GDM1 (cell line): ENCODE measurements at places on chromosomes 1 and 21.

DNA sequence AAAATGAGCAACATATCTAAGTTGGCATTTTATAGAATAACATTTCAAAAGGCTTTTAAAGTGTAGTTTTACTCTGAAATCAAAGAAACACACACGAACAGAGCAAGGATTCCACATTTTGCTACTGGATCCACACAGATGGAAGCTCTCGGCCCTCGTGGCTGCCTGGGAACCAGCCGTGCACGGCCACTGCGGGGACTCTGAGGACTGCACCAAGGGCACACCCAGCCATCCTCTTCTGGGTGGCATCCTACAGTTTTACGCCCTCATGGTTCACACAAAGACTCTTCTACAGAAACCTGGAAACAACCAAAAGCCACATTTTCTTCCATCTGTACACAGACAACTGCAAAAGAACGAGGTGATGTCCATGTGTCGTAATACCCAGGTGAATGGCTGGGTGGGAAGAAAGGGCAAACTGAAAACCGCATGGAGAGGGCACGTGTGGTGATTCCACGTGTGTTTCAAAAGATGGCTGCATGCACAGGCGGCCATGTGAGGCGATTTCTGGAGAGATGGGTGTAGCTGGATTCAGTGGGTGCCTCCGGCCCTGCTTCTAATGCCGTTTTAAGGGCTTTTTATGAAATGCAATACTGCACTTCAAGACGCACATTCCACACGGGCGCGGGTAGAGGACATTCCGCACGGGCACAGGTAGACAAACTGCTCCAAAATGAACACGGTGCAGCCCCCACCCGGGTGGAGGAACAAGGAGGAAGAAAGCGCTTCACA, 8.1 kb downstream of the POFUT2 start:
- DNase-seq: no peak

DNA sequence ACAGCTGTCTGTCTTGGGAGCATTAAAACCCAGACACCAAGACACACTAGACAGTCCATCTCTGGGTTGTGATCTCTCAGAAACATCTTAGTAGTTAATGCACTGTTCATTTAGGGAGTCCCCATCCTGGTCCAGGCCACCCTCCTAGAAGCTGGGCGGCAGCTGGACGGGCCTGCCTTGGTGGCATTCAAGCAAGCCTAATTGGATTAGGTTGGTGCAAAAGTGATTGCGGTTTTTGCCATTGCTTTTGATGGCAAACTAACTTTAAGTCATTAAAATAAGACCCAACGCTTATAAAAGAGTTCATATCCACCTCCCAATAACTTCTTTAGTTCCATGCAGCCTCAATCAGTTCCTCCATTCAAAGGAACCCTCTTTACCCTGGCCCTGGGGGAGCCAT, 21.7 kb downstream of the ATP5PO start:
- no peak for DNase-seq

GRCh38 chr21:28380241-28380640, 612.4 kb downstream of the LTN1 start:
- no peak for DNase-seq

- DNase-seq: no peak
These were observed 38.6 kb downstream of the SIPA1L2 start for GRCh38 chr1:232591344-232591743.

DNA sequence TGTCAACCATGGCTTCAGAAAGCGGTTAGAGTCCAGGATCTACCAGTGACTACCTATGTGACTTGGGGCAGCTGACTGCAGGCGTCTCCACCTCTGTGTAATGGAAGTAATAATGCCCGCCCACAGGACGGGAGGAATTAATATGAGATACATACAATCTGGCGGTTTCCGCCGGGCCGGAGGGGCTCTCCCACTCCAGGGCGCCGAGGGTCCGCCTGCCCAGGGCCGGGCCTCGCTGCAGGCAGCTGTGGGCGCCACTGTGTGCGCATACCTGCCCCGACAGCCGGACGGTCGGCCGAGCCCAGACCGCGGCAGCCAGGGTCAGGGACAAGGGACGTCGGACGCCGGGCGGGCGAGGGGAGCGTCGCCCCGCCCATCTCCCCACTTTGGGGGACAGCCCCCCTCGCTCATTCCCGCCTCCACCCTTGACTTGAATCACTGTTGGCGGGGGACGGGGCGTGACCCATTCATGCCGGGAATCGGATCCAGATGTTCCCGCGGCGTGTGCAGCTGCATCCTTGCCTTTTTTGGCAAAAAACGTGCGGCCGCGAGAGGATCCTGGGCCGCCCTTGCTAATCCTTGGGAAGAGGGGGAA, 6.0 kb upstream of the SF3A3 start:
- DNase-seq: no peak

DNA sequence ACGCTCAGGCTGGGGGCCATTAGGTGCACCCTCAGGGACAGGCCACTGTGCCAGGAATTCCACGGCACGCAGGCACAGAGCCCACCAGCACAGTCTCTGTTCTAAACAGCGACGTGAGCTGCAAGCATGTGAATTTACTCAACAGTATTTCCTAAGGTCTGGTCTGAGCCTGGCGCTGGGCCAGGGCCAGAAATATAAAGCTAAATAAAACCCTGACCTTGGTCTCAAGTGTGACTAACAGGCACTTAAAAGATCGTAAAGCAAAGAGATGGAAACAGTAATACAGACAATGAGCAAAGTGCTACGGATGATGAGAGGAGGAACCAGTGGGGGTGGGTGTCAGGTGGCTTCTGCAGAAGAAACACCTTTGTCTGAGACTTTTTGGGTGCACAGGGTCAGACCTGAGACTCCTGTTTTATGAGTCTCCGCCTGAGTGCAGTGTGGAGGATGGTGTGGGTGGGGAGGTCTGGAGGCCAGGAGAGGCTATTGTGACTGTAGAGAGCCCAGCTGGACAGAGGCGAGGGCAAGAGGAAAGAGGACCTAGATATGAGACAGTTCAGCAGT, 53.4 kb upstream of the EDN2 start:
- no peak for DNase-seq

DNA sequence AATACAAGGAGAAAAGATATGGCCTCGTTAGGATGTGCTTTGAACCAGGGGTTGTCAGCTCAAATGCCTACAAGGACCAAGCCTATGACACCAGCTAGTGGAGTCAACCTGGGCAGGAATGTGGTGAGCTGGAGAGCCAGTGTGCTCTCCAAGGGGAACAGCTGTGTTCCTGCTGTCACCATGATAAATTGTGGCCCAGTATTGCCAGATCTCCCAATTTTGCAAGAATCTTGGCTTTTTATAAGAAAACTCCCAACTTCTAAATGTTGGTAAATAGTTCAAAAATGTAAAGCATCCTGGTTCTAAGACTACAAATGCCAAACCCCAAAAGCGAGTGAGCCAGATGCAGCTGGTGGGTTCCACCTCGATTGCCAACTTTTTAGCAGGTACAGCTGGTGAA, 391.1 kb downstream of the PLPP3 start:
- no peak for DNase-seq
